ENCODE measurements at places on chromosomes 3 and 15.

DNA sequence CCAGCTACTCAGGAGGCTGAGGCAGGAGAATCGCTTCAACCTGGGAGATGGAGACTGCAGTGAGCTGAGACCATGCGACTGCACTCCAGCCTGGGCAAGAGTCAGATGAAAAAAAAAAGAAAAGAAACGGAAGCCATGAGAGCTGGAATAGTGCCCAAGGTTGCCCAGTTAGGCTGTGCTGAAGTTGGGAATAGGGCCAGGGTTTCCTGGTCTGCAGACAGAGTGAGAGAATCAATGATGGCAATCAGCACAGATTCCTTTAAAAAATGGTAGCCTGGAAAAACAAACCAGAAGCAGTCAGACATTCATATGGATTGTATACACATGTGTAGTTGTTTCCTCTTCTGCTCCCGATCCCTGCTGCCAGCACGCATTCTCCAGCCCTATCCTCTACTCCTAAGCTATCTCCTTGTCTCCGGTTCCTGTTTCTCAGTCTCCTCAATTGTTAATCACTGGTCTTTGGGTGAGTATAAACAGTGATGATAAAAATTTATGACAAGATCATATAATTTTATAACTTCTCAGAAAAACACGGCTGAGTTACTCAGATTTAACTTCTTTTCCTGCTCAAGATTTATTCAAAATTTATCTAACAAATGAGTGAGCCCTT, 316.2 kb upstream of the UMPS start:
- no peak for DNase-seq

GRCh38 chr3:46520531-46520930, 22.8 kb downstream of the RTP3 start:
- no peak for DNase-seq

GRCh38 chr15:57607570-57608000, 15.9 kb downstream of the MYZAP start:
- DNase-seq = no peak

GRCh38 chr3:100245927-100246326, 14.9 kb upstream of the TBC1D23 start:
- DNase-seq = no peak

- no peak for DNase-seq
Observed at GRCh38 chr3:9930804-9931418, 2.7 kb upstream of the CRELD1 start.

GRCh38 chr3:172511783-172512762, 11.2 kb downstream of the TNFSF10 start:
- DNase-seq = no peak

- no peak for DNase-seq
Observed at GRCh38 chr3:47405820-47406761, 25.3 kb downstream of the PTPN23 start.

DNA sequence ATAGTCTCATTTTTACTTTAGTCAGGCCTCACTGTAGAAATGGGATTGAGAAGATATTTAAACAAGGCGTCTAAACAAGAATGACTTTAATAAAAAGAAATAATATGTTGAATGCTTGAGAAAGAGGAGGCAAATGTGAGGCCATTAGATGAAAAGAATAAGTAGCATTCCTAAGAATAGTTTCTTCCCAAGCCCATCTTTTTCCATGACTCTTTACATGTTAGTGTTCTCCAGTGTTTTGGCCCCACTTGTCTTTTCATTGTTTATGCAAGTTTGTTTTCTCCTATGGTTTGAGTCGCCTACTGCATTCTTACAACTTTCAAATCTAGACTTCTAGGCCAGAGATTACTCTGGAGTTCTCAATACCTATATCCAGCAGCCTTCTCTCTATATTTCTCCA, 39.0 kb downstream of the TSC22D2 start:
- no peak for DNase-seq

DNA sequence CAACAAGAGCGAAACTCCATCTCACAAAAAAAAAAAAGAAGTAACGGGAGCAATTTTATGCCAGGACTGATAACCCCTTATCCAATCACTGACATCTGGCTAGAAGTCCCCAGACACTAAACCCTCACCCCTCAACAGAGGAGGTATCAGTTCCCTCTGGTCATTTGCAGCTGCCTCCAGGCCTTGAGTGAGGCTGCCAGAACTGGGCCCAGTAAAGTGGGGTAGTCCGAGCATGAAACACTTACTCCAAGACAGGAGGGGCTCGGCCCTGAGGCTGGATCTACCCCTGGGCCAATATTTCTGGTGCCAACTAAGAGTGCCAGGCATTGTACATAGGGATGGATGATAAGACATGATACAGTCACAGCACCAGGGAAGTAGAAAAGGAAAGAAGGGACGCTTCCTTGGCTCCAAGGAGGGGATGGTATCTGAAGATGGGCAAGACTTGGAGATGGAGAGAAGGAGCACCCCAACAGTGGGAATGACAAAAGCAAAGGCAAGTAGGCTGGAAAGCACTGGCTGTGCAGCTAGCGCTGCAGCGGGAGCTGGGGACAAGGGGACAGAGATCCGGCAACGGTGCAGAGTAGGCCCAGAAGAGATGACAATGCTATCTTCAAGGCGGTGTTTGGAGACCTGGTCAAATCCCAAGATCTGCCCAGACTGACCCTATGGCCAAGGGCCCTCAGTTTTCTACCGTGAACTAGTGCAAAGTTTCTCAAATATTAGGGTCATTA, 2.2 kb downstream of the XXYLT1 start:
- no peak for DNase-seq

GRCh38 chr15:57082054-57082728, 163.7 kb downstream of the TCF12 start:
- no peak for DNase-seq
